Left renal cortex interstitium (tissue), 4 donors: ENCODE measurements at places on chromosomes 2 and 18. TPM values are rescaled to one million over a fixed set of nuclear protein-coding genes. Genes with fewer than 3 reads are reported as not detected.

- no peak for DNase-seq
These were observed 116.0 kb downstream of the LIPG start for GRCh38 chr18:49677762-49678413.

GRCh38 chr2:23653326-23653725 lies 268.3 kb downstream of the KLHL29 start:
- DNase-seq = no peak

DNA sequence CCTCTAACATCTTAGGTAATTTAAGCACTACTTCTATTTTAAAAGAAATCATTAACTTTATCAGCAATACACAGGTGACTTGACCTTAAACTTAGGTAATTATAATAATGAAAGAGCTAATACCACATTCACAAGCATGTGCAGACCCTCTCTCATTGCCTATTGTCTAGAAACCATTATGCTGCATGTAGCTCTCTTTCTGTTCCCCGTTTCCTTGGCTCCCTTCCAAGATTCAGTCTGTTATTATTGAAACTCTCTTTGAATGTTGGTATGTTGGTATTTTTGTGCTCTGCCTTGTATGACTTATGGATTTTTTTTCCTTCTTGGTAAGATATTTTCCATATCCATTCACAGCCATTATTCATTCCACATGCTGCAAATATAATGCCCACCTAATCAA lies 201.2 kb downstream of the CDCA7 start:
- DNase-seq = no peak

Gene CYP27C1
- polyA plus RNA-seq = 6.6 TPM

DNA sequence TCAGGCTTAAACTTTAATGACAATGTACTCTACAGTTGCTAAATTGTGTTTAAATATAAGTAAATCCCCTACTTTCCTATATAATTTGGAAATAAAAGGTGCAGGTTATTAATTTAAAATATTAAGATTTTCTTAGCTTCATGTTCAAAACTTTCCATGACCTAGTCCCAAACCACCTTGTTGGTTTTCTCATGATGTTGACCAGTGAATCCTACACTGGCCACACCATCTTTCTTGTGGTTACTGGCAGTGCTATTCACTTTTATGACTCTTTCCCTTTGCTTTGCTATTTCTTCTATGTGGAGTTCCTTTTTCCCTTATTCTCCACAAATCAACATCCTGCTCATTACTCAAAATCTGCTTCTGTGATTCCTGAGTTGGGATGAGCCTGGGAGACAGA lies 138.6 kb upstream of the NDUFV2 start:
- no peak for DNase-seq

- DNase-seq = no peak
These were observed 29.0 kb upstream of the DPYSL5 start for GRCh38 chr2:26818972-26819371.

Gene PID1
- polyA plus RNA-seq = 8.6 TPM

DNA sequence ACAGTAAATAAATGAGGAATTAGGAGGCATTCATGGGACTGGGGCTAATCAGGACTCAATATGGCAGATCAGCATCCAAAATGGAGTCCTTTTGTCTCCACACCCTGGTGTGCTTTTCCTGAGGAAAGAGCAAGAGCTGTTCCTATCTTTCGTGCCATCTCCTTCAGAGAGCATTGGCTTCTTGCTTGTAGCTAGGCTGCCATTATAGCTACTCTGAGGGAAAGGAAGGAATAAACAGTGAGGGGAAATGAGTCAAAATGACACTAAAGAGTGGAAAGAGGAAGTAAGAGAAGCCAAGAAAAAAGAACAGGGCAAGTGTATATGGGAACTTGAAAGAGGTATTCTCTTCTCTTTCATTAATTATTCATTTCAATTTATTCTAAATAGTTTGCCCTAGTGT lies 8.4 kb upstream of the NMI start:
- DNase-seq = no peak

- no peak for DNase-seq
These were observed 25.2 kb upstream of the ASB1 start for GRCh38 chr2:238401551-238401950.

Gene MEP1B
- polyA plus RNA-seq = not detected

DNA sequence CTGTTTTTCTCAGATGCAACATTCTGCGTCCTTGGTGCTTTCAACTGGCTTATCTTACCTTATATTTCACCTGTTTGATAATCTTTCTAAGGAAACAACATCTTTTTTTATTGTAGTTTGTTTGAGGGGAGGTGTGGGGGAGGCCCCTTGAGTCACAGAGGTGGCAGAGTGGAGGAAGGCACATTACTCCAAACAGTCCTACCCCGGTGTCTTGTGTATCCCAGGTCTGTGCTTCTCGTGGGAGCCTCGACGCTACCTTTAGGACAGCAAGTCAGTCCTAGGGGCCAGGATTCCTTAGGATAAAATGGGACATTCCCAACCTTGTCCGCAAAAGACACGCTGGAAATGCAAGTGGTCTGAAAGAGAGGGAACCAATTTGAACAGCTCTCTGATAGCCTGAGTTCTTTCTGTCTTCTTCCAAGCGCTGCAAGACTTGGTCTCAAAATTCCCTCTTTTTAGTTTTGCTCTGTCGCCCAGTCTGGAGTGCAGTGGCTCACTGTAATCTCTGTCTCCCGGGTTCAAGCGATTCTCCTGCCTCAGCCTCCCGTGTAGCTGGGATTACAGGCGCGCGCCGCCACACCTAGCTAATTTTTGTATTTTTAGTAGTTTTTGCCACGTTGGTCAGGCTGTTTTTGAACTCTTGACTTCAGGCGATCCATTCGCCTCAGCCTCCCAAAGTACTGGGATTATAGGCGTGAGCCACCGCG lies 4.0 kb downstream of the GATA6 start:
- DNase-seq = no peak

DNA sequence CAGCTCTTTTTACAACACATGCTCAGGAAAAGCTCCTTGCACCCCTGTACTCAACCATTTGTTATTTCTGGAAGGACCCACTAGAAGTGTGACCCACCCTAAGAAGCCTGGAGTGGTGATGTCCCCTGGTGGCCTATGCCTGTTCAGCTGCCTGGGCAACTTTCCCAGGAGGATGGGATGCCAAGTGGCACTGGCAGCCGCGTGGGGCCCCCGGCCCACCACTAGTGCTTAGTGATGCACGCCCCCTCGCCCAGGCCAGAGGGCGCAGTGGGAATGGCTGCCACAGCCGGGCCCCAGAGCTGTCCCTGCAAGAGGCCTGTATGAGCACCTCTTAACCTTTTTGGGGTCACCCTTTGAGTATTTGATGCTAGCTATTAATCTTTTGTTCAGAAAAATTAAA lies 18.1 kb downstream of the IMPA2 start:
- no peak for DNase-seq

DNA sequence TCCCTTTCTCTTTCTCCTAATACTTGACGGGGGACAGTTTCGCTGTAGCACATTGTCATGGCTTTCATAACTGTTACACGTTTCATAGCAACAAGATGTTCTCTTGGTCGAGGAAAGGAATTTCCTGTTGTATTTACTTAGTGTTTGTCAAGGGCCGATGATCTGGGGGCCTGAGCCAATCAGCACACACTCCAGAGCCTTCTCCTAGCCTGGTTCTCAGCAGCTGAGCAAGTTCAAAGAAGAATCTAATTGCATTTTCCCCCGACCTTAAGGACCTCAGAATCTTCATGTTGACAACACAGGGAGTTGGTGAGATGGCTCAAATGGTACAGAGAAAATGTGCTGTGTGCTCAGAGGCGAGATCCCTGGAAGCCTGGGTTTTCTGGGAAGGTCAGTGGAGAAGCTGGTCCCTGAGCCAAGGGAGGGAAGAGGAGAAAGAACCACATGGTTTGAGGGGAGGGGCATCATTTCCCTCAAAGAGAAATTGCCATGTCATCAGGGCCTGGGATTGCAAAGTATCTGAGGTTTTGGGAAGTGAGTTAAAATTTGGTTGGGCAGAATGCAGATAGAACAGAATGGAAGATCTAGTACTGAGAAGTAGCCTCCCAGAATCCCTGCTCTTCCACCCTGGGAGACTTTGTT lies 76.9 kb upstream of the AGAP1 start:
- DNase-seq = no peak

Gene POMC
- polyA plus RNA-seq = 7.6 TPM

- DNase-seq = no peak
These were observed 35.3 kb downstream of the LRRFIP1 start for GRCh38 chr2:237662671-237663093.

Gene C2orf72
- polyA plus RNA-seq = 6.2 TPM

Gene SKOR2
- polyA plus RNA-seq = not detected

DNA sequence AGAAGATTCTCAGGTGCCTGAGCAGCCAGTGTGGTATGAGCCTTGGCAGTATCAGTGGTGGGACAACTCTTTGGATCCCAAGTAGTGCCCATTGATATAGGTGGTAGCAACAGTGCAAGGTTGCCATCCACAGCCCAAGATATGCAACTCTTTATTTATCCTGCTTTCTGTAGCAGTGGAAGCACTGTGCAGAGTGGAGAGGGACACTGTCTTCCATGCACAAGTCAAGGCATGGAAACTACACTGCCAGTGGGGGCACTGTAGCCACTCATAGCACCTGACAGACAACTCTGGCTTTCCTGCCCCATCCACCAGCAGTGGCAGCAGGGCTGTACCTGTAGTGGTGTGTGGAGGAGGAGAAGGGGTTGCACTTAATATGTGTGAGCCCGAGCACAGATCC lies 409.6 kb upstream of the TMEFF2 start:
- no peak for DNase-seq

GRCh38 chr2:172836347-172836821 lies 100.7 kb downstream of the RAPGEF4 start:
- DNase-seq = no peak

Gene TMEM247
- polyA plus RNA-seq = not detected

DNA sequence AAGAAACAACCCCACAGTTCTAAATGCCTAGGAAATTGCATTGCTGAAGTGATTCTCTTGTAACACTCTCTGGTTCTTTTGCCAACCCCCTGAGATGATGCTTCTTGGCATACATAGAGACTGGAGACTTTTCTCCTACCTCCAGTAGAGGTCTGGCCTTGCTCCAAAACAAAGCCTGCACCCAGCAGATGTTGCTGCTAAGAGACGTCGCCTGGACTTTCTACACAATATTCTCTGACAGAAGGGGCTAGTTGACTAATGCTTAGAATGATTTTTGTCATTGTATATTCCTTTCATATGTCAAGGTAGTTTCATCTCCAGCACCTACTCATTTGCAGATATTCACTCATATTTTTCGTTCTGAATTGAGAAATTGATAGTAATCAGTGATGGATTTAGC lies 24.6 kb downstream of the SOWAHC start:
- DNase-seq = no peak

Gene DNAJC5G
- polyA plus RNA-seq = 0.43 TPM

DNA sequence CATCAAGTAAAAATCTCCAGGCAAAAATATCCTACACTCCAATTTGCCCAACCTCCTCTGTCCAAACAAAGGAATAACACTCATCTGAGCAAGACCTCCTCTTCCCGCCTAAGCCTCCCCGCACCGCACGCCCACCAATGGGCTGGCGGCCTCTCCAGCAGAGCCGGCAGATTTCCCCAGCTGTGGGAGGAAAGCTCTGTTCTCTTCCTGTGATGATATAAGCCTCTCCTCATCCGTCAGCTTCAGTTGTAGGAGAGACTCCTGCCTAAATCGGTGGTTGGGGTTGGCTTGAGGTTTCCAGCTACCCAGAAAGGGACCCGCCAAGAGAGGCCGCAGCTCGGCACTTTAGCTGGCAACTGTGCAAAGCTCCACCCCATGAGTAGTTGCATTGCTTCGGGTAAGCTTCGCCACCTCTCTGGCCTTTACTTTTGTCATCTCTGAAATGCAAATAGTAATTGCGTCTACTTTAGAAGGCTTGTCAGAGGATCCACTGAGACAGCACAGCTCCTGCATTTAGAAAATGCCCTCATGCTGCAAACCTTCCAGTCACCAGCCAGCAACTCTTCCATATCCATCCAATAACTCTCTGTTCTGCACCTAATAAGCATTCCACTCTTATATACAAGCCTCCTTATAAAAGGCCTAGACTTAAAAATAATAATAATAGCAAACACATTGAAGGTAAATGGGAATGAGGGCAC lies 146.4 kb downstream of the MYT1L start:
- no peak for DNase-seq

Gene MYO1B
- polyA plus RNA-seq = 109 TPM

Gene TSGA10
- 13.2 TPM for polyA plus RNA-seq

GRCh38 chr18:44979748-44980147 lies 299.1 kb downstream of the SETBP1 start:
- DNase-seq = no peak

Gene KCNIP3
- polyA plus RNA-seq = 22.3 TPM

DNA sequence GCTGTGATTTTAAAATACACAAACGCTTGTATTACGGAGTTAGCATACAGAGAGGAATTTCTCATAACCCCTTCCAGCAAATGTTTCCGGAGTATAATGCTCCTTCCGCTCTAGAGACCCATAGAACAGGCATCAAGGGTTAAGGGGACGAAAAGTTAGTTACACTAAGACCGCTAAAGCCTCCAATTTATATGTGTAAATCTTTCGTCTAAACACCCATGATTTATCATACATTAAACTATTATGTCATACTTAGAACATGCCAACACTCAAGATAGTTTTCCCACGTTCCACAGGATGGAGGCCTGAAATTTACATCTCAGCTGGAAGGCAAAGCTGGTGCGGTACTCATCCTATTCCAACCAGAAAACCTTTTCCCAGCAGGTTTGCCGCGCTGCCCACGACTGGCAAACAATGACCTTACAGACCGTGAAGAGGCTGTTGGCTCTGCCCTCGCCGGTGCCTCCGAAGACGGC lies 650 bp downstream of the ORMDL1 start:
- DNase-seq = peak; percentile 28

Gene FLACC1
- 2.7 TPM for polyA plus RNA-seq

Gene DHRS9
- 1.8 TPM for polyA plus RNA-seq

DNA sequence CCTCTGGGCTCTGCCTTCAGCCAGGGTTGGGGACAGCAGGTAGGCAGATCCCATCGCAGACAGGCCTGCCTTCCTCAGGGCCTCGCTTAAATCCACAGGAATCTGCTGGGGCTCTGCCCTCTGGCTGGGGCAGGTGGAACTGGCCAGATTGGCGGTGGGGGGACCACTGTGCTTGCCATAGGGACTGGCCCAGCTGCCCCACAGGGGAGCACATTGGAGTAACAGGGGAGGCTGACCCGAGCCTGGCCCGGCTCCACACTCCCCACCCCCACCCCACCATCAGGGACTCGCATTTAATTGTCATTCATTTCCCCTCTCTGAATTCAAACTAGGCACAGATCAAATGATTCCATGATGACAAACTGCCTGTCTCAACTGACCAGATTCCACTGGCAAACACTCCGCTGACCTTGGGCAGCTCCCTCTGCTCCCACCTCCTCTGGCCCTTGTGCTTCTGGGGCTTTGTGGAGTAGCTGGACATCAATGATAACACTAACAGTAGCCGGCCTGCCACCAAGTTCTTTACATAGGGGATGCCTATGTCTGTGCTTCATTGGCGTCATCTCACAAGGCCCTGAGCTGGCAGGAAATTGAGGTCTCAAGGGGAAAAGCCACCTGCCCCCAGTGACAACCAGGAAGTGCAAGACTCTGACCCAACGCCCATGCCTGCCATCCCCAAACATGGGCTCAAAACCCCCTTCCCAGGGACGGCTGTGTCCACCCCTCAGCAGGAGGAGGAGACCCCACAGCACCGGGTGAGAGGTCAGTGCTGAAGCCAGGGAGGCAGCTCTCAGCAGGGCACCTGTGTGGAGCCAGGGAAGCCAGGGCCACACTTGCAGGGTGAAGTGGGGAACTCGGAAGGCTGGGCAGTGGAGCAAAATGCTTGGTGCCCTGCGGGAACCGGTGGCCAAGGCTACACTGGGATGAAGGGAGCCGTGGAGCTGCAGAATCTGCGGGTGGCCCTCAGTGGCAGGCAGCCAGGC lies 2.1 kb upstream of the B3GNT7 start:
- DNase-seq = no peak

- no peak for DNase-seq
These were observed 61.4 kb downstream of the XDH start for GRCh38 chr2:31353179-31353578.
